ENCODE measurements at places on chromosomes 12 and 14.

DNA sequence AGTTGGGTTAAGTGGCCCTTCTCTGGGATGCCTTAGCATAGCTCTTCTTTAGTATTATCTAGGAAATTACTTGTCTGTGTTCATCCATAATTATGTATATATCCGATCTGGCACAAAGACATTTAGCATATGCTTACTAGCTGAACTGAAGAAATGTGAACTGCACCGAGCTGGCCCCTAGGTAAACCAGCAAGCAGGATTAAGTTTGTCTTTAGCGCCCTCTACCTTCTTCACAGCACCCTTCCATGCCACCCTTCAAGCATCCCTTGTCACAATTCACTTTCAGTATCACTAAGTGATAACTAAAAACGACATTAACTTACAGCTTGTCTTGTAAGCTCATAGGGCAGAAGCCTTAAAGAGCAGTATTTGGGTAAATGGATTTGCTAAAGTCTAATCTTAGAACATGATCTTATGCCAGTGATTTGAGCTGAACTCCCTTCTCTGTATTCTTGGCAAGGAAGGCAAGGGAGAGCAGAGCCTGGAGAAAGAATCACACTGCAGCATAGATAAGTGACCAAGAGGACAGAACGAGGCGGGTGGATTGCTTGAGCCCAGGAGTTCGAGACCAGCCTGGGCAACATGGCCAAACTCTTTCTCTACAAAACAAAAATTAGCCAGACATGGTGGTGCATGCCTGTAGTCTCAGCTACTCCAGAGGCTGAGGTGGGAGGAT lies 2.6 kb upstream of the HAL start:
- DNase-seq, result peak; percentile 60

- peak; percentile 89 for DNase-seq
Measured at GRCh38 chr12:24898185-24898584, 50.7 kb downstream of the BCAT1 start.

GRCh38 chr12:2359725-2360629 lies 307.2 kb downstream of the CACNA1C start:
- peak; percentile 47 for DNase-seq

DNA sequence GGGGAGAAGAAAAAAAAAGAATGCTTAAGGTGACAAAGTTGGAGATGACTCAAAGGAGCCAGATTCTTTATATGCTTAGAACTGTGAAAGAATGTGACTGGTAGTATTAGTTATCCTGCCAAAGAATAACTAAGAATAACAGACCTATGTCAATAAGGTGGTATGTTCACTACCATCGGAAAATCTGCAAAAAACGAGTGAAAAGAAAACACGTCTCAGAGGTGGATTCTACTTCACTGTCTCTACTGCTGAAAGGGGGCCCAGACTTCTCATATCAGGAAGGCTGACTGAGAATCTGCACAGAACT lies 64.7 kb downstream of the IPO8 start:
- DNase-seq, result no peak

GRCh38 chr14:32656601-32657000 lies 282.1 kb upstream of the NPAS3 start:
- peak; percentile 27 for DNase-seq

DNA sequence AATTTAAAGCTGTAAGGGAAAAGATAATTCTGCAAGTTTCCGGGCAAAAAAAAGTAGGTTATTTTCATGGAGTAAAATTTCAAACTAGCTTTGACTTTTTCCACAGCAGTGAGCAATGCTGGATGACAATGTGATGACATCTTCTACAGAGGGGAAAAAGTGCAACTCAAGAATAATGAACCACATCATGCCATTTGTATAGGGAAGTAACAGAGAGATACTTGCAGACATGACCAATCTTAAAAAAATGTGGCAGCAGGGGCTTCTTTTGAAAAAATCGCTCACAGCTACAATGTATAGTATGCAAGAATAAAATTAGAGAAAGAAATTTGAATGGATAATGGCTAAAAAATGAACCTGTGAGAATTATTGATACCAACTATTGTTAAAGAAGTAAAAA lies 115.5 kb downstream of the DHRS2 start:
- no peak for DNase-seq

- DNase-seq, result no peak
Measured at GRCh38 chr14:23052182-23052623, 5.1 kb downstream of the CDH24 start.

DNA sequence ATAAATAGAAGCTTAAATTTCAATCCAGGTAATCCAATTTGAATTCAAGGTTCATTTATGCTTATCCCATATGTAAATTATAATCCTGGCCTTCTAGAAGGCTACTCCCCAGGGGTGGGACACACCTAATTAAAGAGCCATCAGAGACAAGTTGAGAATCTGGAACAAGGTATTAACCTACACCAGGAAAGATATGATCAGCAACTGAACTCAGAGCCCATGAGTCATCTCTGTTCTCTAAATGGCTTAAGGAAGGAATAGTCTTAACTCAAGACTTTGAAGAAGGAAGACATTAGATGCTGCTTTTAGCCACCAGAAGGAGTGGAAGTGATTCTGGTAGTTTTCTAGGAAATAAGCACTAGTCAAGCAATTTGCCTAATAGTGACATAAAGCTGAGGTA lies 88.0 kb downstream of the KIF21A start:
- no peak for DNase-seq

DNA sequence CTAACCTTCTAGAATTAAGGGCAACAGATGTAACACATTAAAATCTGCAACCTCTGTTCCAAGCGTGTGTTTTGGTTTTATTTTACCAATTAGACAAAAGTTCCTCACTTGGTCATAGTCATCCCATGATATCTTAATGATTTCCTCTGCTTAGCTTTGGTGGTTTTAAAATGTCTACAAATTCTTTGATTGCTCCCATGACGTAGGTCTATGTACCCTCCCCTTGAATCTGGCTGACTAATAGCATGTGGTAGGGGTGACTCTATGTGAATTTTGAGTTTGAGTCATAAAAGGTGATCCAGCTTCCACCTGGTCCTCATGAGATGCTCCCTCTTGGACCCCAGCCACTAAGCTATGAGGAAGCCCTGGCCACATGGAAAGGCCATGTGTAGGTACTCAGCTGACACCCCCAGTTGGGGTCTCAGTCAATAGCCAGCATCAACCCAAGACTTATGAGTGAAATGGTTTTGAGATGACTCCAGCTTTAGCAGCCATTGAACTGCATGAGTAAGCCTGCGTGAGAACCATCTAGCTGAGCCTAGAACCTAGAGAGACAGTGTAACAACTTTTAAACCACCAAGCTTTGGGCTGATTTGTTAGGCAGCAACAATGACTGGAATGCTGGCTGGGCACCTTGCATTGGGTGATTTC lies 247.1 kb downstream of the MSRB3 start:
- no peak for DNase-seq

- DNase-seq, result no peak
Measured at GRCh38 chr14:27186048-27186447, 588.2 kb upstream of the NOVA1 start.

DNA sequence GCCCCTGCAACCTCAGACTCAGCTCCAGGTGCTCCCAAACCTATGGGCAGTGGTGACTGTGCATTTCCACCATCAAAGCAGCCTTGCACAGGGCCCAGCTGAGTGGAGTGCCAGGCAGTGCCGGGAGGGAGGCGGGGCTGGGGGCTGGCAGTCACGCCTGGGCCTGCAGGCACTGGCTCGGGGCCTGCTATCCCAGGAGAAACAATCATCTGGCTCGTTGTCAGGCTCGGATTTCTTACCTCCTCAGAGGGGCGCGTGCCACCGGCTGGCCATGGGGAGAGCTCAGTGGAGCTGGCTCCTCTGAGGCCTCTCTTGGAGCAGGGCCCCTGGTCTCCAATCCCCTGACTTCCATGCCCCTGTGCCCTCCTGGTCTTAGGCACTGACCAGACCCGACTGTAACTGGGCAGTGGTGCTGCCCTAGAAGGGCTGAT lies 20.2 kb upstream of the PPP1R13B start:
- no peak for DNase-seq

GRCh38 chr12:112163056-112163455 lies 37.7 kb downstream of the TRAFD1 start:
- DNase-seq, result no peak

GRCh38 chr12:123522164-123522563 lies 11.4 kb downstream of the RILPL1 start:
- no peak for DNase-seq

GRCh38 chr14:94961386-94962165 lies 191.7 kb upstream of the GSC start:
- DNase-seq, result no peak

DNA sequence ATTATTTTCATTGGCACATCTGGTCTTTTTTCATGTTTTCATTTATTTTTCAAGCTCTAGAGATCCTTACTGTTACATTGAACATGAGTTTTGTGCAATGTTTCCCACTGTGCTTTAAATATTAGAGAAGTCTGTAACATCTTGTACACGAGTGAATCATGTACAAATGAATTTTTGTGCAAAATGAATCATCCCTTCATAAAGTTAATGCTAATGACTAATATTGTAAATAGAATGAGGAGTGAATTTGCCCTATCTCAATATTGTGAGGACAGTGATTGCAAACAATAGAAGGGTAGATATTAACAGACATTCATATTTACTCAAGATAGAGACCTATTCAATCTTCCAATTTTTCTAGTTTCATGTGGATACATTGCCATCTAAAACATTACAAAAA lies 463.3 kb upstream of the FOXG1 start:
- DNase-seq, result no peak

DNA sequence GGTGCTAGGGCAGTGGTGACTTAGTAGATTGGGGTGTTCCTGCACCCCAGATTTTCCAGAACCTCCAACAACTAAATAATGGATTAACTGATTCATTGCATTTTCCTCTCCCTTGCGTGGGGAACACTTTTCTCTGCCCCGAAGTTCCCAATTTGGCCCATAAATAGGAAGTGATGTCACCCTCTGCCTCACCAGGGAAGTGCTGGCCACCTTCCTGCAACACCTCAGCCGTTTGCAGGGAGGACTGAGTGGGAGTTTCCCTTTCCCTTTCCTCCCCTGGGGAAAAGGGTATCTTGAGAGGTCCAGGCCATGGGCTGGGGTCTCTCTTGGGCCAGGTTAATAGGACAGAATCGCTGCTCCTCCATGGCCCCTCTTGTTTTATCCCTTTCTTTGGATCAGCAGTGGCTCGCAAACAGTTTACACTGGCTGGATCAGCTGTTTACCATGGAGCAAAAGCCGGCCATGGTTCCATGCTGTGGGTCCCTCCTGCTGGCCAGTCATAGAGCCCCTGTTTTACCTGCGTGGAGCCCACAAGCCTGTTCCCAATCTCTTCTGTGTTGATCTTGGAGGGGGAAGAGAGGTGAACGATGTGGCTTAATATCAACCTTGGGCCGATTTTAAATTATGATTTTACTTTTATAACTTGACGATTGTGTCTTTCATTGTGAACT lies 91.6 kb upstream of the VRK1 start:
- DNase-seq, result peak; percentile 5

- DNase-seq, result no peak
Measured at GRCh38 chr12:65764325-65764724, 60.0 kb upstream of the HMGA2 start.

DNA sequence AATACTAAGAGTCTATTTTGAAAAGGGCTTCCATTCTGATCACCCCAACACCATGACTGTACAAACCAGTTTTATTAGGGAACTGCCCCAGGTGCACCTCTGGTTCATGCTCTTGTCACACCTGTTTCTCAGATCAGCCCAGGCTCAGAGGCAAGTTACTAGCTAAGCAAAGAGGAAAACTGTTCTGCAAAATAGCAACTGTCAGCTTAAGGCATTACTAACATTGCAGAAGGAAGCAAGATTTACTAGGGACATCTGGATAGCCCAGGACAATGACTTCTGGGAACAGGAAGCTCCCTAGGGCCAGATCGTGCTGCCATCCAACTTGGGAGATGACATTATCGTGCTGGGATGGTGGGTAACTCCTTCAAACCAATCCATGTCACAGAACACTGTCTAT lies 30.1 kb downstream of the ANAPC7 start:
- no peak for DNase-seq

DNA sequence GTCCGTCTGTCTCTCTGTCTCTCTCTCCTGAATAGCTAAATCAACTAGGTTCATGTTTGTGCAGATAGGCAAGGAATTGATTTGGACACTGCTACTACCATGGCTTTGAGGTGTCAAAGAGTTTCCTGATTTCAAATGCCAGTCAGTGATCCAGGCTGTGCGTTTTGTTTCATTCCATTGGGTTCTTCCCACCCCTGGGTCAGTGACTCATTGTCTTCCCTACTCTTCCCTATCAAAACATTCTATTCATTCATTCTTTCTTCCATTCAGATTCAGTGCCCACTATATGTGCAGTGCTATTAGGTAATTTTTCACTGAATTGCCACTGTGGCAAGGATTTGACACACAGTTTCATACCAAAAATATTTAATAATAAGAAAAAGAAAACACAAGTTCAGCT lies 50.4 kb downstream of the RPH3A start:
- no peak for DNase-seq

DNA sequence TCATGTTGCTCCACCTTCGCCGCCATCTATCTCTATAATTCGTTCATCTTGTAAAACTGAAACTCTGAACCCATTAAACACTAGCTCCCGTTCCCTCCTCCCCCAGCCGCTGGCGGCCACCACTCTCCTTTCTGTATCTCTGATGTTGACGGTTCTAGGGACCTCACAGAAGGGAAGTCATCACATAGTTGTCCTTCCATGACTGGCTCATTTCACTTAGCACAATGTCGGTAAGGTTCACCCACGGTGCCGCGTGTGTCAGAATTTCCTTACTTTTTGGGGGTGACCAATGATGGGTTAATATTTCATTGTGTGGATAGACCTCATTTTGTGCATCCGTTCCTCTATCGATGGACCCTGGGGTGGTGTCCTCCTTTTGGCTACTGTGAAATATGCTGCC lies 2.0 kb upstream of the CACNA2D4 start:
- no peak for DNase-seq

- no peak for DNase-seq
Measured at GRCh38 chr12:26870491-26871419, 37.8 kb upstream of the ITPR2 start.

DNA sequence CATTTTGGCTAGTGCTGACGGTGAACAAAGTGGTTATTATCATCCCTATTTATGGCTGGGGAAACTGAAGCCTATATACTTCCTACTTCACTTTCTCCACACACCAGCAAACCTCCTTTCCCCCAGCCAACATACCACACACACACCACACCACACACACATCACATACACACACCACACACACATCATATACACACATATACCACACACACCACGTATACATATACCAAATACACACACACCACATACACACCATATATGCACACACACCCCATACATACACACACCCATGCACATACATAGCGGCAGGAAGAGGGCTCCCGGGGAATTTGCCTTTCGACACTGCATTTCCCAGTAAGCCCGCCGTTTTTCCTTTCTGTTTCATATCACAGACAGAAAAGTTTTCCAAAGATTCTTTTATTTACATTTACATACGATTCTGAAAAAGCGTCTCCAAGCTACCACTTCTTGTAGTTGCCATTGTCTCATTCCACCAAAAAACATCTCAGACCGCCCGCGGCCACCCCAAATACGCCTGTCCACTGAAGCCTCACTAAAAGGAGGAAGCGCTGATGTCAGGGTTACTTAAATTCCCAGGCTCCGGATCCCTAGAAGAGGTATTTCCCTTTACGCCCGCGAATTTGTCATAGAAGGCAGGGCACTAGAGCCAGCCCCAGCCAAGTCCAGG lies 823 bp upstream of the RAB5B start:
- DNase-seq, result no peak

- DNase-seq, result no peak
Measured at GRCh38 chr12:9027161-9028059, 38.1 kb downstream of the KLRG1 start.

GRCh38 chr12:121301876-121302275 lies 5.4 kb upstream of the CAMKK2 start:
- peak; percentile 52 for DNase-seq

GRCh38 chr14:103142026-103142425 lies 18.8 kb downstream of the TNFAIP2 start:
- no peak for DNase-seq

Data from inflammatory macrophage treated with lipopolysaccharide for 1 hour (primary cell).